ENCODE measurements at places on chromosomes 12 and 14. TPM values are rescaled to one million over a fixed set of nuclear protein-coding genes. Genes with fewer than 3 reads are reported as not detected.

SLC25A21 gene
- total RNA-seq: 2.2 TPM

GRCh38 chr12:32780071-32780470 is 24.4 kb upstream of the YARS2 start:
- H3K4me3 ChIP-seq: no peak overlapping the region
- H3K4me1 ChIP-seq: no peaks in the 10 kb centered on the region
- DNase-seq: no peak
- no peak overlapping the region for H3K27ac ChIP-seq
- peaks cover 20% of the 10 kb centered on the region for H3K27me3 ChIP-seq

SFSWAP gene
- 83.3 TPM for total RNA-seq

GRCh38 chr14:55661029-55661428 is 81.0 kb downstream of the KTN1 start:
- H3K27ac ChIP-seq: no peak overlapping the region
- no peaks in the 10 kb centered on the region for H3K27me3 ChIP-seq
- no peaks in the 10 kb centered on the region for H3K4me1 ChIP-seq
- peaks cover 10% of the 10 kb centered on the region for H3K36me3 ChIP-seq

DNA sequence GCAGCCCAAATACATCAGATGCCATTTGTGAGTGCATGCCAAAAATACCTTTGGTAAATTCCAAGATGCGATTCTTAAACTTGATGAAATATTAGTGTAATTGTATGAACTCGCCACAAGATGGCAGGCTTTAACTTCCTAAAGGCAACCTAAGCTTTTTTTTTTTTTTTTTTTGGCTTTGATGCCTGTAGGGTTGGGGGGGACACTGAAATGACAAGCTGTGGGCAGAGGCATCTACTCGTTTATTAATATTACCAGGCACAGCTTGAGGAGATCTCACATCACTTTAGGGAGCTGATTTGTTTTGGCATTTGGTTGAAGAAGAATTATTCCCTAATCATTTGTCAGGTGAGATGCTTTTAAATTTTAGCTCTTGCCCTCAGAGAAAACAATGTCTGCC is 126.7 kb upstream of the CCDC196 start:
- no peak overlapping the region for H3K4me3 ChIP-seq
- peaks cover 26% of the 10 kb centered on the region for H3K4me1 ChIP-seq
- no peak overlapping the region for H3K27ac ChIP-seq

DNA sequence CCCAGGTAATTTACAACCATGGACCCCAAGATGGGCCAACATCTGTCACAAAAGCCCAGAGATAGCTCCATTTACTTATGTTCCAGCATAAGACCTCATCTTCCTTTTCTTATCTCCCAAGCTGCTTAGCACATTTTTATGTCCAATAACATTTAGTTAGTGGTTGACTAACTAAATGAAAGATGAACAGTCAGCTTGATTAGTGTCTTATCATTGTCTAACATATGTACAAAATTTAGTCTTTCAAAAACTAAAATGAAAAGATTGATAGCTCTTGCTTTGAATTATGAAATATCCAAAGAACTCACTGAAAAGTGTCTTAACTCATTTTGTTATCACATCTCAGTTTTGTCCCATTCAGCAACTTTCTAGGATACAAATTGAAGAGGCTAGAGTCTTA is 163.1 kb upstream of the EGLN3 start:
- H3K27ac ChIP-seq: no peak overlapping the region
- no peaks in the 10 kb centered on the region for H3K27me3 ChIP-seq
- DNase-seq: no peak

- peak overlapping the region; percentile 96 for H3K27ac ChIP-seq
- DNase-seq: no peak
- peaks cover 82% of the 10 kb centered on the region for H3K4me1 ChIP-seq
- H3K4me3 ChIP-seq: peak overlapping the region; percentile 72
- no peaks in the 10 kb centered on the region for H3K27me3 ChIP-seq
- no peaks in the 10 kb centered on the region for H3K36me3 ChIP-seq
These were observed 92.1 kb downstream of the LRRC74A start for GRCh38 chr14:76918256-76918781.

C12orf54 gene
- not detected for total RNA-seq

DNA sequence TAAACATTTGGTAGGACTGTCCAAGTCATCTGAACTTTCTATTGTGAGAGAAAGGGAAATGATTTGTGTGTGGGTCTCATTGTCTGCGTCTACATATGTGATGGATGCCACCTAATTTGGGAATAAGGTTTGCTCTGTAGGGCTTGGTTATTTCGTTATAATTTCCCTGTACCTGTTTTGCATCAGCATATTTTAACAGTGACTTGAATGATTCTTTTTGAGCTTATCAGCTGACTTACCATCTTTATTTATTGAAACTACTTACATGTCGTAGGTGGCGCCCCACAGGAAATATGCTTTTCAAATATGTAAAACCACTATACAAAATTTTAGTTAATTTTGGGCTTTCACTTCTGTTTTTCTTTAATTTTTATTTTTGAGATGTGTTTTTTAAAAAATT is 56.5 kb upstream of the BCAT1 start:
- H3K27me3 ChIP-seq: peaks cover 2% of the 10 kb centered on the region
- H3K4me1 ChIP-seq: no peaks in the 10 kb centered on the region
- no peak overlapping the region for H3K4me3 ChIP-seq
- no peak overlapping the region for H3K27ac ChIP-seq
- no peaks in the 10 kb centered on the region for H3K36me3 ChIP-seq

SPTB gene
- 0.18 TPM for total RNA-seq

DNA sequence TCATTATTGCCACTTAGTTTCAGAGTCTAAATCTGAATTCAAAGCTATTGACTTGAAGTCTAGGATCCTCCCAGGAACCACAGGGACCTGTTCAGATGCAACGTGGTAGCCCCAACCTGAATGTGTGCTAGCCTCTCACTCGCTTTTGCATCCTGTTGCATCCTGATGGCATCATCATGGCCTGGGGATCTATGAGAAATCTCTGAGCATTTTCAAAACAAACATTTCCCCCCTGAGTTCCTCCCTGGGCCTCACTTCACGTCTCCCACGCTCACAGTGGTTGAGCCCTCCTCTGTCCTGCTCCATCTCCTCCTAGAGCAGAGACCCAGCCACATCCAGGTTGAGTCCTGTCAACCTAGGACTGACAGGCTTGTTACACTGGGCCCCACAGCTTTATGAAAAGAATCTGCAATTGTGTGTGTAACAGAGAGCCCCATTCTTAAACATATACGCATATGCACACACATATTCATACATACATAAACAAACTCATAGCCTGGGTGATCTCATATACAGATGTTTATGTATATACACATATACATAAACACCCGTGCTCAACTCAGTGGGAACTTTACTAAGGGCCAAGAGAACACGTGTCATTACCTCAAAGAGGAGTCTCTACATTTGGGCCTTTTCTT is 5.4 kb upstream of the KRT72 start:
- H3K4me1 ChIP-seq: no peaks in the 10 kb centered on the region
- no peak overlapping the region for H3K27ac ChIP-seq
- H3K27me3 ChIP-seq: peaks cover 51% of the 10 kb centered on the region
- no peak for DNase-seq
- no peaks in the 10 kb centered on the region for H3K36me3 ChIP-seq
- H3K4me3 ChIP-seq: no peak overlapping the region

DNA sequence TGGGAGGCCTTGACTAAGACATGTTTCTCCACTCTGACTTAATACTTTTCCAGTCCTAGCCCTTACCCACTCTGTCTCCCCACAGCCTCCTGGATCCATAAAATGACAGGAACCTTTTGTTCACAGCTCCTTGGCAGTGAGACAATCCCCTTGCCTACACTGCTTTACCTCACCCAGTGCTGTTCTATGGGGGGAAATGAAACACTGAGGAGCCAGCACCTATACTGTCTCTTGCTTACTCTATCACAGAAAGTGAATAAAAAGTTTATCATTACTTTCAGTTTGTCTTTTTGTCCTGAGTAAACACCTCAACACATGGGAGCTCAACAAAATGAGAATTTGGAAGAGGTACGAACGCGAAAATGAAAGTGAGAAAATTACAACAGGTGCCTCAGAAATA is 127.2 kb upstream of the DAAM1 start:
- no peaks in the 10 kb centered on the region for H3K4me1 ChIP-seq
- no peaks in the 10 kb centered on the region for H3K27me3 ChIP-seq

DNA sequence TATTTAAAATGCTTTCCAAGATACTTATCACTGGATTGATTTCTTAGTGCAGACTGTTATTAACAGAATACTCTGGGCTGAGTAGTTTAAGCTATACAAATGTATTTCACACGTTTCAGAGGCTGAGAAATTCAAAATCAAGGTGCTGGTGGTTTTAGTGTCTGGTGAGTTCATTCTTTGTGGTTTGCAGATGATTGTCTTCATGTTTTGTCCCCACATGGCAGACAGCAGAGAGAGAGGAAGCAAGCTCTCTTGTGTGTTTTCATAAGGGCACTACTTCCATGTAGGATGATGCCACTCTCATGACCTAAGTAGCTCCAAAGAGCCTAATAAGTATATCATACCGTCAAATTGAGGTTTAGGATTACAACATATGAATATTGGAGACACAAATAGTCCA is 1348.9 kb upstream of the FLRT2 start:
- H3K36me3 ChIP-seq: no peaks in the 10 kb centered on the region
- H3K4me1 ChIP-seq: no peaks in the 10 kb centered on the region
- no peaks in the 10 kb centered on the region for H3K27me3 ChIP-seq
- DNase-seq: no peak
- no peak overlapping the region for H3K4me3 ChIP-seq

SAMD15 gene
- total RNA-seq: 7.8 TPM

KRT79 gene
- not detected for total RNA-seq

- H3K27me3 ChIP-seq: no peaks in the 10 kb centered on the region
- no peaks in the 10 kb centered on the region for H3K36me3 ChIP-seq
- DNase-seq: no peak
- no peak overlapping the region for H3K27ac ChIP-seq
These were observed 41.6 kb downstream of the PIK3C2G start for GRCh38 chr12:18302809-18303430.

- no peak overlapping the region for H3K27ac ChIP-seq
- peaks cover 4% of the 10 kb centered on the region for H3K36me3 ChIP-seq
- peak; percentile 60 for DNase-seq
- peak overlapping the region; percentile 34 for H3K4me3 ChIP-seq
- H3K4me1 ChIP-seq: peaks cover 6% of the 10 kb centered on the region
- peaks cover 94% of the 10 kb centered on the region for H3K27me3 ChIP-seq
These were observed 505 bp downstream of the KCNC2 start for GRCh38 chr12:75208856-75209811.

KRT78 gene
- not detected for total RNA-seq

DNA sequence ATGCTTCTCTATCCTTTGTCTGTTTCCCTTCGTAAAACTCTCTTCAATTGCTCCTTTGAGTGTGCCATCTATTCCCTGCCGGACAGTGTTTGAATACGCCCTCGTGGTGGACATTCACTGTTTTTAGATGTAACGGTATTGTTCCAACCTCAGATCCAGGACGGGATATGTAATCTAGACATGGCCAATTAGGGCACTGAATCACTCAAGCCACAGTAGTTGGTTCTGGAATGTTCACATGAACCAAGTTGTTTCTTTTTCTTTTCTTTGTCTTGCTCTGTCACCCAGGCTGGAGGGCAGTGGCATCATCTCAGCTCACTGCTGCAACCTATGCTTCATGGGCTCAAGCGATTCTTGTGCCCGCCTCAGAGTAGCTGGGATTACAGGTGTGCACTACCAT is 204.2 kb upstream of the PLXNC1 start:
- no peak overlapping the region for H3K4me3 ChIP-seq
- no peak overlapping the region for H3K27ac ChIP-seq
- no peak for DNase-seq
- H3K4me1 ChIP-seq: no peaks in the 10 kb centered on the region

RNASE1 gene
- 9.7 TPM for total RNA-seq

Data from neural crest cell (in vitro differentiated cells).